ENCODE measurements at places on chromosomes 1 and 21.

- no peak for DNase-seq
These were observed 14.7 kb downstream of the HYI start for GRCh38 chr1:43438953-43439581.

- DNase-seq, result no peak
These were observed 72.9 kb upstream of the SELENON start for GRCh38 chr1:25727088-25727487.

- DNase-seq, result no peak
These were observed 253.8 kb upstream of the HOOK1 start for GRCh38 chr1:59560807-59561450.

GRCh38 chr1:161182214-161182613, 4.9 kb upstream of the B4GALT3 start:
- peak; percentile 64 for DNase-seq

DNA sequence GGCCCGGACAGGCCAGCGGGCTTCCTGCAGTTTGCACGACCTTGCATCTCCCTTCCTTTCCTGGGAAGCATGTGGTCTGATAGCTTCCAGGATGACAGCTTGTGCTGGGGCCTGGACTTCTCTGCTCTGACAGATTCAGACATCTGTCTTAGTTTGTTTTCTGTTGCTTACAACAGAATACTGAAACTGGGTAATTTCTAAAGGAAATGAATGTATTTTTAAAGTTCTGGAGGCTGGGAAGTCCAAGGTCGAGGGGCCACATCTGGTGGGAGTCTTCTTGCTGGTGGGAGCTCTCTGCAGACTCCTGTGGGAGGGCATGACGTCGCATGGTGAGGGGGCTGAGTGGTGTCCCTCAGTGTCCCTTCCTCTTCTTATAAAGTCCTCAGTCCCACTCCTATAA, 35.3 kb upstream of the TENT5B start:
- DNase-seq, result no peak

- no peak for DNase-seq
These were observed 8.0 kb downstream of the LMO4 start for GRCh38 chr1:87336623-87337067.

DNA sequence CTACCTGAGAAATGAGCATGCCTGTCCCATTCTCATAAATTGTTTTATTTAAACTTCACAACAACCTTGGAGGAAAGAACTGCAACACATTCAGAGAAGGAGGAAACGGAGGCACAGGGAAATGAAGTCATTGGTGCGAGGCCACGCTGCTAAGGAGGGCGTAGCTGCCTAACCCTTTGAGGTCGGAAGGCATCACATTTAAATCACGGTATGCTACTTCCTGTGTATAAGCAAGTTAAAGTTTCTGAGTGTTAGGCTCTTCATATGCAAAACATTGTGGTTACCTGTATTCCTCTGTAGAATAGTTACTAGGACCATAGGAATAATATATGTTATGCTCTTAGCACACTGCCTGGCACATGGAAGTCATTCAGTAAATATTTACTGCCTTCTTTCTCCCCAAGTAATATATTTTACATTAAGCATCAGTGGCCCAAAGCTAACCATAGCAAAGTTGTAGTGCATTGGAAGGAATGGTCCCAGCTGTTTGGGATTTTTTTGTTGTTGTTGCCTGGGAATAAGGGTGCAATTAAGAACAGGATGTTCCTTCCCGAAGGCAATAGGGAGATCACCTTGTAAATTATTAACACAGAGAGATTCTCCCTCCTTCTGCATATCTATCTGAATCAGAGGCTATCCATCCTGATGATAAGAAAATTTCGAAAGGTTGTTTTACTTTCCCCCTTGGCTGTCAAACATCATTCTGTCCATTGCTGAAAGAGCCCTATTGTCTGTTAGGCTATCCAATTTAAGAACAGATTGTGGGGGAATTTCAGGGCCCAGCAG, 192.2 kb upstream of the C8B start:
- no peak for DNase-seq

DNA sequence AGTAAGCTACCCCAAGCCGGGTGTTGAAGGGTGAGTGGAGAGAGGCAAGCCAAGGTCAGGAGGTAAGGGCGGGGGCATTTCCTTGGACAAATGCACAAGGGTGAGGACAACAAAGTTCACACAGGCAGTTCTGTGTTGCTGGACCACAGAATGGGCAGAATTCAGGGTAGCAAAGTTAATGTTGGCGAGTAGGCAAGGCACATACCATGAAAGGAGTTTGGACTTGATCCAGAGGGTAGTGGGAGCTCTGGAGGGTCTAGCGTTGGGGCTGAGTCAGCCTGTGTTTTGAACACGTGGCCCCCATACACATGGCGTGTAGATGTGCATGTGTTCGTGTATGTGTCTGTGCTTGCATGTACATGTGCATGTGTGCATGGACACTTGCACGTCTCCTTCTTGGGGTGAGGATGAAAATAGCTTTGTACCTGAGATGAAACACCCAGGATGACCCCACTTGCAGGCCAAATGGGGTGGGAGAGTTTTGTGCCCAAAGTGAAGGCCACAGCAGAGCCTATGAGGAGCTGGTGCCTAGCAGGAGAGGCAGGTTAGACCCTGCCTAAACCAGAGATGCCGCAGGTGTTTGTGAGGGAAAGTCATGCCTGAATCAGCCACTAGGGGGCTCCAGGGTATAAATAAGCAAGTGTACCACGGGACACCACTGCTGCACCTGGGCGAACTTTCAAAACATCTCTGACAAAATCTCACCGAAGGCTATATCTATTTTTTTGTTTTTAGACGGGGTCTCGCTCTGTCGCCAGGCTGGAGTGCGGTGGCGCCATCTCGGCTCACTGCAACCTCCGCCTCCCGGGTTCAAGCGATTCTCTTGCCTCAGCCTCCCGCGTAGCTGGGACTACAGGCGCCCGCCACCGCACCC, 21.8 kb downstream of the SLC27A3 start:
- peak; percentile 75 for DNase-seq

- no peak for DNase-seq
These were observed 17.1 kb downstream of the PLCH2 start for GRCh38 chr1:2493218-2493617.

DNA sequence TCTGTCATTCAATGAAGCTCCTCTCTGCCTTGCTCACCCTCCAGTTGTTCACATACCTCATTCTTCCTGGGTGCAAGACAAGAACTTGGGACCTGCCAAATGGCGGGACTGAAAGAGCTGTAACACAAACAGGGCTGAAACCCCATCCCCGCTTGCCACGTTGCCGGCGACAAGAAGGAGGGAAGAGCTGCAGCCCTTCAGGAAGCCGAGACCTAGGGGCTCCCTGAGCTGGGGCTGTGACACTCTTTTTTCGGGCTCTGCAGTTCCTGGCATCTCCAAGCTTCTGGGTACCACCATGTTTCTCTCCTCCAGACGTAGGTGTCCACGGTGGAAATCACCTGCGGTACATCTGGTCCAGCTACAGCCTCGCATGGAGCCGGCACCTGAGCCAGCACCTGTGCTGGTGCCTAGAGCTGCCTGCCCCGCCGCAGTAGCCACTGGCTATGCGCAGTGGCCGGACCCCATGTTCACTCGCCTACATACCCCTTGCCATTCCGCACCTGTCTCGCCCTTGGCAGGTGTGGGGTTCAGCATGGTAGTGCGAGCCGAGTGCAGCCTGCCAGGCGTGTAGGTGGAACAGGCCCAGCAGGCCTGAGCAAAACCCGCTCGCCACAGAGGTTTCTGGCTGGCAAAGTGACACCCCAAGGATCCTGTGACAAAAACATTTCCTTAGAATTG, 367.0 kb upstream of the NEGR1 start:
- DNase-seq, result no peak

GRCh38 chr1:43398227-43398626, 8.5 kb downstream of the SZT2 start:
- DNase-seq, result no peak

GRCh38 chr1:181545395-181545794, 62.1 kb downstream of the CACNA1E start:
- no peak for DNase-seq

DNA sequence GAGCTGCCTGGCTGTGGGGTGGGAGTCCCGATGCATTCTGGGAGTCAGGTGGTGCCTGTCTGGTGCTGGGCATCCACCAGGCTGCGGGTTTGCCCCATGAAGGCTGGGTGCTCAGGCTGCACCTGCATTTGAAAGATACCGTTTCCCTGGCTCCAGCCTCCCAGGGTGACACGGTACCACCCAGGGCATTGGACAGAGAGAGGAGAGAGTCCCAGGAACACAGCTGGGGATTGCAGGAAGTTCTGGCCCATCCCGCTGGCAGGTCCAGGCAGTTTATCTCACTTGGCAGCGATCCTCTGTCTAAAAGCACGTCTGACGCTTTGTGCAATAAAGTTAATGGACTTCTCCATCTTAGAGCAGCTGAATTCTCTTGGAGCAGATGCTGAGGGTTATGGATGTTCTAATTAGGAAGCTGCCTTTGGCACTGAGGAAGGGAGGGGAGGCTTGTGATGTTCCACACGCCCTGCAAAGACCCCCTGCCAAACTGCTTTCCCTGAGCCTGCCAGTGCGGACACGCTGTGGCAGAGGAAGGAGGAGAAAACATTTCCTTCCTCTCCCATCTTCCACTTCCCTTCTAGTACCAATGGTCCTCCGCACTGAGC, 246.9 kb downstream of the GRIK3 start:
- no peak for DNase-seq

DNA sequence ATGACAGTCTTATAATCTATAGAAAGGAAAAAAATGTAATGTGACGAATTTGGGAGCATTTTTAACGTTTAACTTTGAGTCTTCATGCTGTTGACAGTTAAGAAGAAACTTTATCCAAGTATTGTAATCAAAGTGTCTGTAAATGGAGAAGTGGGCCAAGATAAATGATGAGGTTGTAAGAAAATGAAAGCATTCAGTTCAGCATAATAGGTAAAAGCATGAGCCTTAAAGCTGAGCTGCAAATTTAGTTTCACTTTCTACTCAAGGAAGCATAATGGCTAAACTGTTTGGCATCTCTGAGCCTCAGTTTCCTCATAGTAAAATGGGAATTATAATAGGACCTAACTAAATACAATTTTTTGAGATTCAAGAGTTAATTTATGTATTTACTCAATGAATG, 1554.8 kb downstream of the KCNT2 start:
- no peak for DNase-seq

GRCh38 chr1:66354311-66355201, 179.4 kb upstream of the SGIP1 start:
- no peak for DNase-seq

GRCh38 chr1:230992100-230992774, 13.3 kb downstream of the ARV1 start:
- DNase-seq, result no peak

DNA sequence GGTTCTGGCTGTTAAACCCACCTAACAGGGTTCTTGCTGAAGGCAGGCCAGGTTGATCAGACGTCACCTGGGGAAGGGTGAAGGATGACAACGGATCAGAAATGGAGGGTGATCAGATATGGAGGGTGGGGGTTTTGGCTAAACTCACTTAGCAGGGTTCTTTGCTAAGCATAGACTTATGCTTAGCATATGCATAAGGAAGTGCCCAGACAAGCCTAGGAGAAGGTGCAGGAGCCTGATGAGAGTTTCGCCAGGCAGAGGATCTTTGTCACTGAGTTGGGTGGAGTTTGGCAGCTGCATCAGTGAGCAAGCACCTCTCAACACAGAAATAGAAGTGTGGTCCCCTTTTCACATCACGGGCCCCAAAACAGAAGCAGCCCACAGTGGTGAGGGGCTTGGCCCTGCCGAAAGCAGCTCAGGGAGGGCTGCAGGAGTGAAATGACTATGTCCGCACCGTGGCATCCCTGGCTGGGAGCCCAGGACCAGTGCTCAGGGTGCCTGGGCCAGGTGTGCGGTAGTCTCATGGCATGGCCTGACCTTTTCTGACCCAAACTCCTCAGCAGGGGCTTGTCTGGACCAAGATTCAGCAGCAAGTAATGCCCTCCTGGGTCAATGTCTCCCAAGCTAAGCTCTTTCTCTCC, 101.6 kb downstream of the AJAP1 start:
- DNase-seq, result no peak

- no peak for DNase-seq
These were observed 84.0 kb downstream of the RAVER2 start for GRCh38 chr1:64828829-64829228.

DNA sequence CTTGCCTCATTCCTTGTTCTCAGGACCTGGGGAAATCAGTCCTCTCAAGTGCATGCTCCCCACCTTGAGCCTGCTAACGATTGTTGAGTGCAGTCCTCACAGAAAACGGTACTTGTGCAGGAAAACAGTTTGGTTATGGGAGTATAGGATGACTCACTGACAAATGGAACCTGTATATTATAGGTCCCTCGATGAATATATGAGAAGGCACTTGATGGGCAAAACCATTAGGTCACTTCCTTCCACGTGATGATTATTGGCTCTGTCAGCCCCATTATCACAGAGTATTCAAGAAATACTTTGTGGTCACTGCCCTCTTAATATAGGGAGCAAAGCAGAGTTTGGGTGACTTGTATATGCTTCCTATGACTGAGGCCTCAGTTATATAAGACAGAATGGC, 6.2 kb downstream of the CCDC17 start:
- no peak for DNase-seq

GRCh38 chr1:202798792-202799331, 9.4 kb downstream of the KDM5B start:
- DNase-seq, result no peak

- DNase-seq, result no peak
These were observed 33.6 kb downstream of the MAN1C1 start for GRCh38 chr1:25650289-25650576.

- DNase-seq, result no peak
These were observed 44.6 kb downstream of the SUSD4 start for GRCh38 chr1:223319398-223319797.

DNA sequence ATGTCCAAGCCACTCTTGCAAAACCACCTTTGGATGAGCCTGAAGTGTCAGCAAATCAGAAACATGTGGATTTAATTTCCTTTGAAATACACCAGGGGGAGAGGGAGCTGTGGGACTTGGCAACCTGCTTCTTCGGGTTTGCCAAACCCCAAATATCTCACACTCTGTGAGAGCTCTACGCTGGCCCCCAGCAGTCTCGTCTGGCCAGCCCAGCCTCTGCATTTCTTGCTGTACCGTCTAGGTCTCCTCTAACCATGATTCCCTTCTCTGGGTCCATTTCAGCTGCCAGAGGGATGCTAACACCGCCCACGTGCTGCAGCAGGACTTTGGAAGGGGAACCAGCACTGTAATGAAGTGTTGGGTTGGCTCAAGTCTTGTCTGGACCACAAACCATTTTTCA, 114.6 kb downstream of the MRPS6 start:
- no peak for DNase-seq

- no peak for DNase-seq
These were observed 58.7 kb downstream of the NIBAN1 start for GRCh38 chr1:184915463-184916090.

DNA sequence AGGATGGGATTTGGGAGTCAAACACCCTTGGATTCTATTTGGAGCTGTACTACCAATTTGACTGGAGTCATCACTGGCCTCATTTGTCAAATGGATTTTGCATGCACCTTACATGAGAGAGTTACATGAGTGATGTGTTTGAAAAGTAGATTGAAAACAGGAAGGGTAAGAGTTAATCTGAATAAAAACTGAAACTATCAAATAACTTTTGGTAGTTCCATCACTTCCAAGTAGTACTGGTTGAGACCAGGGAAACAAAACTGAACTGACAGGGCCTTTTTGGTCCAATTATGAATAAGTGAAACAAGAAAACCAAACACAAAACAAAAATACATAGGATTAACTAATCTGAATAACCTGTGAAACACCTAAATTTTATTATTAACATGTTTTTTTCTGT, 30.2 kb downstream of the NUCKS1 start:
- no peak for DNase-seq

GRCh38 chr1:237888143-237888542, 2.6 kb downstream of the ZP4 start:
- DNase-seq, result no peak
